ENCODE measurements at places on chromosomes 2 and 18.
A peak's percentile ranks its signal among the peaks of the same experiment; 100 is the strongest.

- peak; percentile 88 for DNase-seq
These were observed 183.4 kb upstream of the FN1 start for GRCh38 chr2:215619022-215619958.

DNA sequence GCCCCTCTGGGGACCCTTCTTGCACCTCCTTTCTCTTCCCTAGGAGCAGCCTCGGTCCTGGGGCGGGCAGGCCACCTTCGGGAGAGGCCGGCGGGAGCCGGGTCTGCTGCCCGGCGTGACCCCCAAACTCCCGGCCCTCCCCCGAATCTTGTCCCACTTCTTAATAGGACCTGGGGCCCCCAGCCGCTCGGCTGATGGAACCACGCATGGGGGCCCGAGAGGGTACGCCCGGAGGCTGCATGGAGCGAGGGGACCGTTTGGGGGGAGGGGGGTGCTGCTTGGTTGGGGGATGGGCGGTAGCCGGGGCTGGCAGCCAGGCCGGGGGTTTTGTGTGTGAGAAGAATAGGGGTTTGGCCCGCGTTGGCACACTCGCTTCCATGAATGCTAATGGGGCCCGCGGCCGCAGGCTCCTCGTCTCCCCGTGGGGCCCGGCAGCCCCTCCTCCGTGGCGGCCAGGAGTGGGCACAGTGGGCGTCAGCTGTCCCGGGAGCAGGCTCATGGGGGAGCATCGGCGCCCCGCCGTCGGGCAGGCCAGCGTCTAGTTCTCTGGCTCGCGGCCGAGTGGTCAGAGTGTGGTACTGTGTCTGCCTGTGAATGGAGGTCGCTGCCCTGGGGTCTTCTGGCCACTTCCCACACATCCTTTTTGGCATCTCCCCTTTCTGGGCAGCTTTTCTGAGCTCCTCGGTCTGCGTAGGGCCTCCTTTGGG lies 1.0 kb downstream of the GAREM2 start:
- no peak for DNase-seq

GRCh38 chr2:64361151-64361938 lies 92.6 kb upstream of the LGALSL start:
- DNase-seq, result no peak

DNA sequence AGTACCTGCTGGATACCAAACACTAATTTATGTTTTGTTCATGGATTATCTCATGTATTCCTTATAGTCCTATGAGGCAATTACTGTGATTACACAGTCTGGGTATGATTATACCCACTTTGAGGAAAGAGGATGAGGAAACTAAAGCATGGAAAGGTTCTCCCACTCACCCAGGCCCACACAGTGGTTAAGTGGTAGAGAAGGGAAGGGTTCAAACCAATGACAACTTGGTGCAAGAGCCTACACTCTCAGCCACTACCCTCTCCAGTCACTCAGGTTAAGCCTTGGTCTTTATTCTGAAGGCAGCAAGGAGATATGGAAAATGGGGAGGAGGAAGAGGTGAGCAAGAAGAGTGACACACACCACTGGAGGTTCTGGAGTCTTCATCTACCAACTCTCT lies 64.5 kb upstream of the PPP1CB start:
- no peak for DNase-seq

DNA sequence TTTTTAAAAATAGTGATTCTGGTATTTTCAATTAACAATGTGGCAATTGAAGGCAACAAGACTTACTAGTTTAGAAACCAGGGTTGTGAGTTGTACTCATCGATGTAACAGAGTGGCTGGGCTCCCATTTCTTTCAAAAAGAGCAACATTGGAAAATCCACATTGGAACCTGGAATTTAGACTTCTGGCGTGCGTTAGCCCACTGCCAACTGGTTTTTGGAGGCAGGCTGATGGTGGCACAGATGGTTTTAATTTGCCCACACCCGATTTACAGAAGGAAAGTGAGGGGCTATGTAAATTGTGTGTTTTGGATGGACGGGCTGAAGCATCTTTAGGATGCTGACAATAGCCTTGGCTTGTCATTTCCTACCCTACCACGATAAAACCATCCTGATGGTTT lies 66.3 kb downstream of the TRPM8 start:
- DNase-seq, result no peak

DNA sequence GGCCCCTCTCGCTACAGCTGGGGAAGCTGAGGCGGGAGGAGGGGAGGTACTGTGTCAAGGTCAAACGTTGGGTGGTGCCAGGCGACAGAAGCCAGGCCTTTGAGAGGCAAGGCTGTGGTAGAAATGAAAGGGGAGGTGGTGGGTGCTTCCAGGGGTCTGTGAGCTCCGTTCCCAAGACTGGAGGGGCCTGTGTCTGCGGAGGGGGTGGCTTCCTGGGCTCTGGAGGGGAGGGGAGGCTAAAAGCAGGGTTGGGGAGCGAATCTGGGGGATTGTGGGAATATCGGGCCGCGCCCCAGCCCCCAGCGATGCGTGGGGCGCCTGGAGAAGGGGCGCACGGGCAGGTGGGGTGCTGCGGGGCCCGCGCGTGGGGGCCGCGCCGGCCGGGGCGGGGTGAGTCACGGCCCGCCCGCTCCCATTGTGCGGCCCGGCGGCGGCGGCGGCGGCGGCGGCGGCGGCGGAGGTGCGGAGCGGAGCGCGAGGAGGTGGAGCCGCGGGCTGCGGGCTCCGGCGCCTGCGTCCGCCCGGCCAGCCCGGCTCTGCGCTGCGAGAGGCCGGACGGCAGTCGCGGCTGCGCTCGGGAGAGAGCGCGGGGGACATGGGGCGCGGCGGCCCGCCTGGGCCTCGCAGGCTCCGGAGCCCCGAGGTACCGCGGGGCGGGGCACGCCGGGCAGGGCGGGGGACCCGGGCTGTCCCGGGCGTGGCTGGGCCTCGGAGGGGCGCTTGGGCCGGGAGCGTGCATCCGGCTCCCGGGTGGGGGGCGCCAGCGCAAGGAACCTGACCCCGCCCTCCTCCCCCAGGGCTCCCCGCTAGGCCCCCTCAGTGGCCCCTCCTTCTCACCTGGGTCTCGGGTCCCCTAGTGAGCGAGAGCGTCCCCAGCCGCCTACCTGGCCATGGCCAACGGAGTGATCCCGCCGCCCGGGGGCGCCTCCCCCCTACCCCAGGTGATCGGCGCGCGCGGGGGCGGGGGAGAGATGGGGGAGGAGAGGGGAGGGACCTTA lies at the start of gene SLC4A3:
TSS of gene SLC4A3 (plus strand) at position 528 of the 998 bp plus-strand sequence. CDS start at position 891, 363 bp downstream.
- DNase-seq, result peak; percentile 25

- DNase-seq, result peak; percentile 39
These were observed 7.6 kb downstream of the TTC39C start for GRCh38 chr18:24022161-24022560.

DNA sequence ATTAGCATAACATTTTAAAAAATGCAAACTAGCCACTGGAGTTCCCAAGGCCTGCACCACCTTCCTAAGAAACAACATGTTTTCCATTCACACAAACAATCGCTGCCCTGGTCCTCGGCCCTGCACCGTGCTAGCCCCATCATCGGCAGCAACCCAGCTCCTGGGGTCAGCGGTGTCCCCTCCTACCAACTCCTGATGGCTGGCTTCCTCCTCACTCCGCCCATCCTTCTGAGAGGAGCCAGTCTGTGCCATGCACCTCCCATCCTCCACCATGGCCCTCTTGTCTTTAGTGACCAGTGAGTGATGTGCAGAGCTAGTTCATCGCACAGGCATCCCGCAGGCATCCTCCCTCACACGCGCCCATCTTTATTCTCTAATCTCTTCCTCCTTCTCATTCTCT lies 81.9 kb downstream of the LONRF2 start:
- no peak for DNase-seq

GRCh38 chr18:55863876-55864275 lies 275.9 kb upstream of the TCF4 start:
- DNase-seq, result peak; percentile 38

- DNase-seq, result no peak
These were observed 111.5 kb downstream of the MEP1B start for GRCh38 chr18:32301361-32301760.

GRCh38 chr2:16900405-16901025 lies 234.9 kb upstream of the CYRIA start:
- DNase-seq, result no peak

GRCh38 chr2:72841462-72842125 lies 15.8 kb upstream of the EXOC6B start:
- DNase-seq, result no peak

DNA sequence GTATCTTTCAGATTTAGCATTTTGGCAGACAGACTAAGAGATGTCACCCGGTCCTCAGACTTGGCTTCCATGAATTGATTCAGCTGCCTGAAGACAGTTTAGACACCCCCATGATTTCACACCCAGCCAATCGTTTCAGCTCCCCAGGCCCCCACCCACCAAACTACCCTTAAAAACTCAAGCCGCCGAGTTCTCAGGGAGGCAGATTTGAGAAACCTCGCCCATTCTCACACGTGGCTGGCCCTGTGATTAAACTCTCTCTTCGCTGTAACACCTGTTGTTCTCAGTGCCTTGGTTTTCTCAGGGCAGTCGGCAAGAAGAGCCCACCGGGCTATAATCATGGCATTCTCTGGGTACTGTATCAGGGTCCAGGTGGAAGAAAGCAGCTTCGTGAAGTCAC lies 35.2 kb downstream of the UXS1 start:
- no peak for DNase-seq

Measured in fibroblast of pulmonary artery (primary cell).